Activated CD4-positive, alpha-beta memory T cell treated with anti-CD3 and anti-CD28 coated beads for 36 hours (primary cell): ENCODE measurements at places on chromosomes 13 and 19. TPM values are rescaled to one million over a fixed set of nuclear protein-coding genes. Genes with fewer than 3 reads are reported as not detected.
A peak's percentile ranks its signal among the peaks of the same experiment; 100 is the strongest.

DNA sequence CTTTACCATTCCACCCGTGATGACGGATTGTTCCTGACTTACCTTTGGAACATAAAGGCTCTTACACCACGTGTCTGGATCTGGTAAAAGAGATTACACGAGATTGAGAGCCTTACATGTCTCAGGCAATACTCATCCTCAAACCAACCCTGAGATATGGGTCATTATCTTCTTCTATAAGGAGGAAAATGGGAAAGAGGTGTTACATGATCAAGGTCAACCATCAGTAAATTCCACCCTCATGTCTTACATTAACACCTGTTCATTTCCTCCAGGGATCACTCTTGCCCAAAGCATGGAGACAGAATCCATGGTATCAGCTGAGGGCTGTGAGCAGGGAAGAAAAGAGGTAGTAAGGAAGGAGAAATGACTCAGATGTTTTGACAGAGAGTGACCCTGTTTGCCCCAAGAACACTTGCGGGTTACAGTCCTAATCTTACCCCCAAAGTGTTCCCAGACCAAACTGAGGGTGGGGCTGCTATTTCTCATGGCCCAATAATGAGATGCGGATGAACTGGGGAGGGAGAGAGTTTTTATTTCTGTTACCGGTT lies 19.6 kb downstream of the LILRB4 start:
- DNase-seq = no peak

GRCh38 chr13:41802684-41803444 lies 158.0 kb downstream of the VWA8 start:
- no peak for DNase-seq

Gene NAPSA
- 88.8 TPM for total RNA-seq

Gene NCAN
- total RNA-seq = 0.07 TPM

DNA sequence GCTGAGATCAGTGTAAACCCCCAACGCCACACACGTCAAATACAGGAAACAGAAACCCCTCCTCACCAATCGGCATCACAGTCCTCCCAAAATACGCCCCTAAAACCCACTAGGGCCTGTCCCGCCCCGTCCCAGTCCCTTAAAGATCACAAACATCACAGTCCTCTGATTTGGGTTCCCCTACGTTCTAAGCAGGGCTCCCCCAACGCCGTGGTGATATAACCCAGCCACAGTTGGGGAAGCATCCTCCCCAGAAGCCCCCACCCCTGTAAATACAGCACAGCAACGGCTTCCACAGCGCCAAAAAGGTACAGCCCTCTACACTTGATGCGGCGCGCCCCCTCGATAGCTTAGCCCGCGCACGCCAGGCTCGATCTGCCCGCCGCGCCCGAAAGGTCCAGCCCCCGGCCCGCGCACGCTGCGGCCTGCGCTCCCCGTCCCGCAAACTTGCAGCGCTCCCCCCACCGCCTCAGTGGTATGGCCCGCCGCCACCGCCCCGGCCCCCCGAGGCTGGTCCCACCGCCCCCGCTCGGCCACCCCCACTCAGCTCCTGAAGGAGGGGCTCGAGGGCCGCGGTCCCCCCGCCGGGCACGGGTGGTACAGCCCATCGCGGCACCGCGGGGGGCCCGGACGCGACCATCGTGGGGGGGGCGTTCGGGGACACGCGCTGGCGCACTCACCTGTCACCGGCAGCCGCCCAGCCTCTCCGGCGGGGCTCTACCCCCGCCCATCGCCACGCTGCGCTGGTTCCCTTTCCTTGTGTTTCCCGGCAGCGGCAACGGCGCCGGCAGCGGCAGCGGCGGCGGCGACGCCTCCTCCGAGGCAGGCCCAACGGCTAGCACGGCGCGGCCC lies at the start of gene AKT2:
Gene AKT2, minus strand, starts transcription at position 845 of the 852 bp plus-strand sequence. CDS start 20,078 bp downstream, outside the sequence.
- DNase-seq = peak; percentile 74

Gene PRR22
- 2.2 TPM for total RNA-seq

Gene STARD13
- 0.99 TPM for total RNA-seq

GRCh38 chr13:113138792-113139551 lies 16.4 kb downstream of the F10 start:
- no peak for DNase-seq
